ENCODE measurements at places on chromosomes 16 and 17. TPM values are rescaled to one million over a fixed set of nuclear protein-coding genes. Genes with fewer than 3 reads are reported as not detected.

GRCh38 chr17:10052106-10052813, 146.1 kb downstream of the GAS7 start:
- ATAC-seq, result no peak

DNA sequence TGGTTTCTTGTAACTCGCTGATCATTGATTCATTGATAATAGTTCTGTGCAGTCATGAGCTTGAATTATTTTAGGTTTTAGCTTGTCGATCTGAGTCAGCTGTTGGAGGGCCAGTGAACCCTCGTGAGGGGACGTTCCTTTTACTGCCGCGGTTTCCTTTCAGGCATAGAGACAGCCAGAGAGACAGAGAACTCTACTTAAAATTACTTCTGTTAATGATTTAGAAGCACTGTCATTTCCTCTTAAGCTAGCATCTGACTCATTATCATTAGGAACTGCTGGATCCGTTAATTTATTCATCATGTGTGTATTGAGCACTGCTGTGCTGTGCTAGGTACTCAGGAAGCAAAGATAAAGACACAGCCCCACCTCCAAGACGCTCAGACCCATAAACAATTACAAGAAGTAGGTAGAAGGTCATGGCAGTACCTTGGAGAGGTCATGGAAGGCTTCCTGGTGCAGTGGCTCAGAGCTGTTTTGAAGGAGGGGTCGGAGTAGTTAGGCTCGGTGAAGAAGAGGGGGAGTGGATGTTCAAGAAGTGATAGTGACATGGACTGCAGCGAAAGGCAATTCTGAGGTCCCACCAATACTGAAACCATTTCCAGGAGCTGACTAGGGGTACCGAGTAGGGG, 3.3 kb downstream of the PGS1 start:
- peak; percentile 35 for ATAC-seq

GRCh38 chr16:16830401-16830800, 451.5 kb downstream of the NPIPA7 start:
- no peak for ATAC-seq

- ATAC-seq, result no peak
Measured at GRCh38 chr16:3974751-3975150, 94.2 kb upstream of the CREBBP start.

GRCh38 chr16:2426941-2427361, 2.3 kb upstream of the CCNF start:
- ATAC-seq, result no peak

DNA sequence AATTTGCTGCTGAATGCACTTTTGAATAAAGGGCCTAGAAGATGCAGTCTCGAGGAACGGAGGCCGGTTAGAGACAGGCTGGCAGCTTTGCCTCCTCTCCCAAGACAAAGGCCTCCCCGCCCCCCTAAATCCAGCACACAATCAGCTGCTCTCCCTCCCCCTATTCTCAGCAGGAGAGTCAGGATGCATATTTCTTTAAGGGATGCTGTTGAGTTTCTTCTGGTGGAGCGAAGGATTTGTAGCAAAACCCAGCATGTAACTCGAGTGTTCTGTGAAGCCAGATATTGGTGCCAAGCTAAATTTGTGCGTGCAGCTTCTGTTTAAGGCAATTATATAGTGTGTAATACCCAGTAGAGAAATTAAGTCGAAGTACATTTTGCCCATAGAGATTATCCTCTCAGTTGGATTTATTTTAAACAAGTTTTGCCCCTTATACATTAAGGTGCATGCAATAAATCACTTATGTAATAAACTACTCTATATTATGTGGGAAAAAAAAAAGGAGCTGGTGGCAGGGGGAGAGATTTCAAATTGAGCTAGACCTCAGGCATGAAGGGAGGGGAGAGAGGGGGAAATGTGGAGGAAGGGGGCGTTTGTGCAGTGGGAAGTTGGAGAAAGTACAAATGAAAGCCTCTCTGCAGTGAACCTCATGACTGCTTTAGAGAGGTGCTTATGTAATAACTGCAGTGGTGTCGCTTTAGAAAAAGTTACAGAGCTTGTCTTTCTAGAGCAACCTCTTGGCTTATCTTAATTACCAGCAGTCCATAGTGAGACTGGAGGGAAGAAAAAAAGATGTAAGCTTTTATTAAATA, 599.2 kb downstream of the MAF start:
- ATAC-seq, result no peak

The KRT24 gene
- not detected for total RNA-seq

The NOXO1 gene
- total RNA-seq, result not detected

DNA sequence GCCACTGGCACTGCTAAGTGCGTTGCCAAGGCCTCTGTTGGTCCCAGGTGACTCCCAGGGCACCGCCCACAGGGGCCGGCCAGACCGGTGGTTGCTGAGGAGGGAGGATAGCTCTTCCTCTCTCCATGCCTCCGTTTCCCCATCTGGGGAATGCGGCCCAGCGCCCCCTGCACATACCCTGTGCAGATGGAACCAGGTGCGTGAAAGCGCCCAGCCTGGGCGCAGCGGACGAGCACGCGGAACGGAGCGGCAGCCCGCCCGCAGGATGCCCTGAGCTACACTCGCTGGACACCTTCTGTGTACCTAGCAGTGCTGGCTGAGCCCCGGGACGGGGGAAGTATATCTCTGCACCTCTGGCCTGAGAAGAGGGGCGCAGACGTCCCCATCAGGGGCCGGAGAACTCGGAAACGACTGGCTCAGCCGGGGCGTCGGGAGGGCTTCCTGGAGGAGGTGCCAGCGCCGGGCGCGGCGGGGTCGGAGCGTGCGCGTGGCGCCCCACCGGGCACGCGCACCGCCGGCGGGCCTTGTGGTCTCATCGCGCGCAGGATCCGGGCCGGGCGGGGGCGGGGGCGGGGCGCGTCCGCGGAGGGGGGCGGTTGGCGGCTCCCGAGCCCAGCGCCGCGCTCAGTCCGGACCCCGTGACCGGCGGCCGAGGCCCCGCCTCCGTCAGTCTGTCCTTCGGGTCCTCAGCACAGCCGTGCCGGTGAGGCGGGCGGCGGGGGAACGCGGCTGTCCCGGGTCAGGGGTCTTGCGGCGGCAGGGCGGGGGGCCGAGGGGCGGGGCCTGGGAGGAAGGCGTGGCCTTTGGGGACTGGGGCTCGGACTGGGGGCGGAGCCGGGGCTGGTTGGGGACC, at the start of the genes CCDC78 and HAGHL:
Gene CCDC78 (minus strand): TSS at position 6 of the 853 bp plus-strand sequence. CDS start 76 bp downstream, outside the sequence.
Gene HAGHL (plus strand): TSS at position 669 of the 853 bp plus-strand sequence. CDS start 404 bp downstream, outside the sequence.
- peak; percentile 39 for ATAC-seq

The PLCD3 gene
- 6.5 TPM for total RNA-seq
